ENCODE measurements at places on chromosomes 1 and 21. TPM values are rescaled to one million over a fixed set of nuclear protein-coding genes. Genes with fewer than 3 reads are reported as not detected.

- peaks cover 16% of the 10 kb centered on the region for H3K36me3 ChIP-seq
- H3K4me1 ChIP-seq: peaks cover 59% of the 10 kb centered on the region
- no peaks in the 10 kb centered on the region for H3K27me3 ChIP-seq
- H3K27ac ChIP-seq: peak overlapping the region; percentile 97
- peak; percentile 70 for DNase-seq
- H3K4me3 ChIP-seq: peak overlapping the region; percentile 81
These were observed 1.1 kb upstream of the RCAN3 start for GRCh38 chr1:24501371-24502064.

DNA sequence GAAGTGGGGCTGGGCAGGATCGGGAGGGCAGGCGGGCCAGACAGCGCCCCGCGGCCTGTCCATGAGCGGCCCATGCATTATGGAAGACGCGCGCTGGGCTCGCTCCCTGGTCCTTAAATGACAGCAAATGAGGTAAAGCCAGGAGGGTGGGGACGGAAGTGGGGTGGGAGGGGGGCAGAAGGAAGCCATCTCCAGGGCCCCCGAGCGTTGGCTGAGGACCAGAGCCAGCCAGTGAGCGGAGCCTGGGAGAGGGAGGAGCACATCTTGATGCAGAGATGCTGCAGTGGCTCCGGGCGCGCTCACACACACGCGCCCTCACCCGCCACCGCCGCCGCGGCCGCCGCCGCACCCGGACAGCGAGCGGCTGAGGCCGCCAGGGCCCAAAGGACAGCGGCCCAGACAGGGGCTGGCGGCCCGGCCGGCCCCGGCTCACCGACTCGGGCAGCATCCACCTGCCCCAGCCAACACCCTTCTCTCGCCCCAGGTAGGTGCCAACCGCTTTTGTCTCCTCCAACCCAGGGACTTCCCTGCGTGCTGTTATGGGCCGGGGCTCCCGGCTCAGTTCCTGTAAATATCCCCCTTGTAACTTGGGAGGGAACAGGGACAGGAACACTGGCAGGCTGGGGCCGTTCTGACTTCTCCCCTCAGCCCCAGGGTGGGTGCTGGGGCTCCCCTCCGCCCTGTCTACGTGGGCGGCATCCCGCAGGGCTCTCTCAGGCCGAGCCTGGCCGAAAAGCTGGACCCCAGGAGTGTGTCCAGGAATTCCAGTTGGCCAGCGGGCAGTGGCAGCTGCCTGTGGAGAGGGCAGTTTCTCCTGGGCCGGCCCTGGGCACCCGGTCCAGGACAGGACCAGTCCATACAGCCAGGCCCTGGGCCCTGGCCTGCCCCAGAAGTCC is at the start of gene CNTN2:
CNTN2 (plus strand) TSS at position 302 of the 896 bp plus-strand sequence. CDS start 9,974 bp downstream, outside the sequence.
- DNase-seq: no peak
- H3K27me3 ChIP-seq: peaks cover 51% of the 10 kb centered on the region
- H3K4me3 ChIP-seq: no peak within 1 kb of the TSS
- no peaks in the 10 kb centered on the region for H3K36me3 ChIP-seq
- H3K4me1 ChIP-seq: no peaks in the 10 kb centered on the region

GRCh38 chr1:11725616-11726015 is 10.3 kb upstream of the AGTRAP start:
- no peaks in the 10 kb centered on the region for H3K36me3 ChIP-seq
- DNase-seq: no peak
- no peak overlapping the region for H3K4me3 ChIP-seq
- H3K27ac ChIP-seq: no peak overlapping the region
- peaks cover 8% of the 10 kb centered on the region for H3K27me3 ChIP-seq

DNA sequence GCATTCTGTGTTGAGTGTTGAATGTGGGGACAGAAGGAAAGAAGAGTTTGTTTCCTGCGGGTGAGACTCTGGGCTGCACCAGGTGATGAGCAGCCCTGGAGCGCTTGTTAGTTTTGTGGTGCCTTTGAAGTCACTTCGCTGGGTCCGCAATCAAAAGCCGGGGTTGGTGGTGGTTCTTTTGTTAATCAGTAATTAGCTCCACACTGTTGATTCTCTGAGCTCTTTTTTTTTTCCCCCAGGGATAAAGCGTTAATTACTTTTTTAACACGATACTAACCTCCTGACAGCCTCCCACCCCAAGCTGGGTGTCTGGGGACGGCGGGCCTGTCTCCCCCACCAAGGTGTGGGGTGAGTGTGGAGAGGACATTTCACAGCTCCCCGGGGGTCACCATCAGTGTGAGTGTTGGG is 56.6 kb downstream of the AGPAT3 start:
- peaks cover under 1% of the 10 kb centered on the region for H3K27me3 ChIP-seq
- no peak overlapping the region for H3K4me3 ChIP-seq
- H3K36me3 ChIP-seq: peaks cover 15% of the 10 kb centered on the region

- no peaks in the 10 kb centered on the region for H3K4me1 ChIP-seq
- DNase-seq: no peak
- H3K36me3 ChIP-seq: no peaks in the 10 kb centered on the region
- H3K27ac ChIP-seq: no peak overlapping the region
- no peaks in the 10 kb centered on the region for H3K27me3 ChIP-seq
These were observed 167.2 kb downstream of the FMN2 start for GRCh38 chr1:240258910-240259309.

GRCh38 chr1:229063154-229063773 is 207.6 kb upstream of the RAB4A start:
- H3K27me3 ChIP-seq: peaks cover 12% of the 10 kb centered on the region
- peaks cover 3% of the 10 kb centered on the region for H3K36me3 ChIP-seq
- no peak overlapping the region for H3K4me3 ChIP-seq
- peaks cover 39% of the 10 kb centered on the region for H3K4me1 ChIP-seq
- no peak for DNase-seq

GRCh38 chr1:2247760-2248126 is 19.6 kb downstream of the SKI start:
- peaks cover 55% of the 10 kb centered on the region for H3K36me3 ChIP-seq
- H3K27ac ChIP-seq: no peak overlapping the region
- H3K27me3 ChIP-seq: no peaks in the 10 kb centered on the region
- H3K4me3 ChIP-seq: no peak overlapping the region

- H3K27ac ChIP-seq: no peak overlapping the region
- H3K4me3 ChIP-seq: no peak overlapping the region
- H3K36me3 ChIP-seq: no peaks in the 10 kb centered on the region
These were observed 354.0 kb upstream of the DUSP10 start for GRCh38 chr1:222095606-222096475.

DNA sequence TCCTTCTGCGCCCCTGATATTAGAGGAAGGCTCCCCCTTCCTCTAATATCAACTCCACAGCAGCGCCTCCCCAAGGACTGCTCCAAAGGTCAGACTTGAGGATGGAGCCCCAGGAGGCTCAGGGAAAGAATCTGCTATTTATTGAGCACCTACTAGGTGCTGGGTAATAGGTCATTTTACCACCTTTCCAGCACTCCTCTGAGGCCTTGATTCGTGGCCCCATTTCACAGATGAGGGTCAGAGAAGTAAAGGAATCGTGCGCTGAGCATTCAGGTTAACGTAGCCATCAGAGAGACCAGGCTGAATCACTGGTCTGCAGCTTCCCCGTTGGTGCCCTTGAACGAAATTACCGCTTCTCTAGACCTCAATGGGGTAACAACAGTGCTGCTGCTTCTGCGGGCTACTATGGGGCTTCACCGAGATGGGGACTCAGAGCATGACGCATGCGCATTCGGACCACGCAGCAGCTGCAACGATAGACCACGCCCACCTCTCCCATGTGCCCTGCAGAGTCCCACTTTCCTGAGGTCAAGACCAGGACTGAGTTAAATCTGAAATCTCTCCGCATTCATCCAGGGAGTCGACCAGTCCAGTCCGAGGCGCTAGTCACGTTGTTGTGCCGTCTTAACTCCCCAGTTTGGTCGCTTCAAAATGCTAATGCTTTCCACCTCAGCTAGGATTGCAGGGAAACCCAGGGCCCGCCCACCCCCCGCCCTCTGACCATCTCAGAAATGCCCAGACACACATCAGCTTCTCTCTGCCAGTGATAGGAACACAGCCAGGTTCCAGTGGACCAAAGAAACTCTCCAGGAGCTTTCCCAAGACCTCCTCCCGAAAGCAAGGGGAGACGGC is 12.9 kb downstream of the CAMK2N1 start:
- no peak for DNase-seq
- H3K4me3 ChIP-seq: no peak overlapping the region
- no peaks in the 10 kb centered on the region for H3K36me3 ChIP-seq
- no peak overlapping the region for H3K27ac ChIP-seq

- no peak overlapping the region for H3K27ac ChIP-seq
- H3K4me1 ChIP-seq: no peaks in the 10 kb centered on the region
- no peak overlapping the region for H3K4me3 ChIP-seq
- no peak for DNase-seq
- H3K27me3 ChIP-seq: peaks cover 4% of the 10 kb centered on the region
- H3K36me3 ChIP-seq: no peaks in the 10 kb centered on the region
These were observed 321.9 kb downstream of the SETD4 start for GRCh38 chr21:35738347-35738961.

Gene CRABP2
- total RNA-seq: 1.2 TPM

Gene PADI4
- not detected for total RNA-seq

Gene GJA9
- total RNA-seq: not detected

Gene OR2T35
- total RNA-seq: not detected

Gene HTR6
- not detected for total RNA-seq

Gene MCOLN3
- 2.4 TPM for total RNA-seq

Gene FAM72D
- 18.2 TPM for total RNA-seq
